Activated CD4-positive, alpha-beta T cell treated with anti-CD3 and anti-CD28 coated beads for 24 hours (primary cell): ENCODE measurements at places on chromosomes 2 and 18.

GRCh38 chr2:45242161-45242741 lies 233.0 kb upstream of the SIX2 start:
- DNase-seq, result no peak

DNA sequence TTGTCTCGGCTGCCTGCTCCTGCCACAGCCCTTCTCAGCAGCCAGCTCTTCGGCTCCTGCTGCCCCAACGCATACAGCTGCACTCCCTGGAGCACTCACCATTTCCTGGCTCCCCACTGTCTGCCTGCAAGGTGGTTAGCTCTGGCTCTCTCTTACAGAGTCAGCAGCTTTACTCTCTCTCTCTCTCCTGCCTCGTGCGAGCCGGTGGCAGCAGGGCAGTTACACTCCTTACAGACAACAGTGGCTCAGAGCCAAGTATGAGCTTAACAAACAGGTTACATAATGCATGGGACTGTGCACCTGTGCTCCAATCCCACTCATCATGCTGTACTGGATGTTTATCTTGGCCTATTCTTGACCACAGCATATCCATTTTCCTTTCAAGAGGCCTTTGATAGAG lies 47.4 kb upstream of the DNAJC10 start:
- DNase-seq, result no peak

DNA sequence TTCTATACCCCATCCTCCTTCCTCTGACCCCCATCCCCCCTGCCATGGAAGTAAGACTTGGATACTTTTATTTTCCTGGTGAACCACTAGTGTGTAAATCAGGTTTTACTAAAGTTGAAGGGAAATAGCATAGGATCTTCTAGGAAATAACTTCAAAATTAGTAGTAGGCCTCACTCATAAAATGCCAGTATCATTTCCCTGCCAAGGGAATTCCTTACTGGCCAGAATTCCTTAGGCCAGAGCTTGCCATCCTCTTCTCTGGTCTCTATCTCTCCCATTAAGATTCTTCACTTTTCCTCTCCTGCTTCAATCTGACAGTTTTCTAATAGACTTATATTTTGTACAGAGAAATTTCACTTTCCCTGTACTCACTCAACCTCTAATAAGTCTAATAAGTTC lies 322.8 kb upstream of the TANK start:
- DNase-seq, result no peak

- no peak for DNase-seq
Measured at GRCh38 chr18:23460285-23461273, 7.5 kb downstream of the RIOK3 start.

DNA sequence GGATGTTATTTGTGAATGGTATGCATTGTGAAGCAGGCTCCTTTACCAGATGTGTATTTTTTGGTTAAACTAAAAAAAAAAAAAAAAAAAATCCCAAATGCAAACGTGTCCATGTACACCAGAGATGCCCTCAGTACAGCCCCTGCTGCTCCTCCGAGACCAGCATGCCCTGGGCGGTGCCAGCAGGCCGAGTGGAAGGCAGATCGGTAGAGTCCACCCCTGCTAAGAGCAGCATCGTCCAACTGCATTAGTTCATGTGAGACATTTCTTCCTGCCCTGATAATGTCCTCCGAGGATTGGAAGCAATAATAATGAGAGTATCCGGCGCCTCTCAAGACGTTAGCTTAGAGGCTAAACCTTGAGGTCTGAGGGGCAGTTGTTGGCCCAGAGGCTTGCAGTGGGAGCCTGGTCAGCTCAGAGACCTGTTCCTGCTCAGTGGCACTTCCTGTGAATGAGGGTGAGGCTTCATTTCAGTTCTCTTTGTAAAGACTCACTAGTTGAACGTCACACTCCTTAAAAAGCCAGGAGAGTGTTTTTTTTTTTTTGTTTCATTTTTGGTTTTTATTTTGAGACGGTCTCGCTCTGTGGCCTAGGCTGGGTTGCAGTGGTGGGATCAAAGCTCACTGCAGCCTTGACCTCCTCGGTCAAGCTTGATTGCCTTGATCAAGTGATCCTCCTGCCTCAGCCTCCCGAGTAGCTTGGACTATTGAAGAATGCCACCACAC lies 5.6 kb downstream of the SLC66A3 start:
- DNase-seq, result no peak

DNA sequence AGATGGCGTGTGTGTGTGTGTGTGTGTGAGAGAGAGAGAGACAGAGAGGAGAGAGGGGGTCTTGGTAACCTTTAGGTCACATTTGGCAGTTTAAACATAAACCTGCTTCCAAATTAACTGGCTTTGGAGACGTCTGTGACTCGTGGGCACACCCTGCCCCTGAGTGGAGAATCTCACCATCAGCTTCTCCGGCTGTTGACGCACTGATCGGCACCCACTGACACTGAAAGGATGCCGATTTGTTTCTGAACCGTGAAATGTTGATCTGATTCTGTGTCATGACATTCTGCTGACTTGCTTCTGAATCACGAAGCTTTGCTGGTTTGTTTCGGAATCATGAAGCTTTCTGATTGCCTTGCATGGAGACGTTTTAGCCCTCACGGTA lies 114.7 kb downstream of the RTP5 start:
- no peak for DNase-seq

GRCh38 chr2:232460171-232460570 lies 4.2 kb downstream of the ALPI start:
- no peak for DNase-seq

GRCh38 chr2:28343184-28343942 lies 49.3 kb upstream of the FOSL2 start:
- no peak for DNase-seq

- peak; percentile 28 for DNase-seq
Measured at GRCh38 chr2:191675807-191676721, 1.9 kb upstream of the NABP1 start.

- DNase-seq, result no peak
Measured at GRCh38 chr2:48508461-48509124, 21.4 kb upstream of the STON1 start.

DNA sequence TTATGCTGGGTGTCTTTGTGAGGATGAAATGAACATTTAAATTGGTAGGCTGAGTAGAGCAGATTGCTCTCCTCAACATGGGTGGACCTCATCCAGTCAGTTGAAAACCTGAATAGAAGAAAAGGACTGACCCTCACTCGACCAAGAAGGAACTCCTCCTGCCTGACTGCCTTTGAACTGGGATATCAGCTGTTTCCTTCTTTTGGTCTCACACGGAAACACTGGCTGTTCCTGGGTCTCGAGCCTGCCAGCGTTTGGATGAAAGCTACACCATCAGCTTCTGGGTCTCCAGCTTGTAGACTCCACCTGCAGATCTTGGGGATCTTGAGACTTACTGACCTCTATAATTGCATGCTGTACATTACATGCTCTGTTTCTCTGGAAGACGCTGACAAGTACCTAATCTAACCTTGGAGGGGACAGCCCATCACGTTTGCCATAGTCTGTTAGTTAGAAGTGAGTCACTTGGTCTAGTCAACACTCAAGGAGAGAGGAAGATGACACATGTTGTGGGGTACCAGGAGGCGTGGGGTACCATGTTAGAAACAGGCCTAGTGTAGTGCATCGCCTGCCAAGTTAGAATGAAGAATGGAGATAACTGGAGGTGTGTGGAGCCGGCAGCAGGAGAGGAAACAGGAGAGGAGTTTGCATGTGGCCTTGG lies 267.0 kb downstream of the MREG start:
- no peak for DNase-seq

DNA sequence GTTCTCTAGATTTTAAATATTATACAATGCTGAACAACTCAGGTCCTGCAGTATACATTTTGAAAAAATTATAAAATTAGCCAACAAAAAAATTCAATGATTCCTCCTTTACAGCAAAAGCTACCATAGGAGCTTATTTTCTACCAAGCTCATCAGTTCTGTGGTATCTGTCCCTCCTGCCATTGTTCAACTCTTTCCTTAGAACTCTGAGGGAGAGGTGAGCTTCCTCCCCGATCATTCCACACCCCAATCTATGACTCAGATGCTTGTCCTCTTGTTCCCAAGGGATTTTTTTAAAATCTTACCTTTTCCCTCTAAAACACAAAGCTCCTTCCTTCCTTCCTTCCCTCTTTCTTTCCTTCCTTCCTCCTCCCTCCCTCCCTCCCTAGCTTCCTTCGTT lies 13.5 kb downstream of the DPP4 start:
- DNase-seq, result no peak

DNA sequence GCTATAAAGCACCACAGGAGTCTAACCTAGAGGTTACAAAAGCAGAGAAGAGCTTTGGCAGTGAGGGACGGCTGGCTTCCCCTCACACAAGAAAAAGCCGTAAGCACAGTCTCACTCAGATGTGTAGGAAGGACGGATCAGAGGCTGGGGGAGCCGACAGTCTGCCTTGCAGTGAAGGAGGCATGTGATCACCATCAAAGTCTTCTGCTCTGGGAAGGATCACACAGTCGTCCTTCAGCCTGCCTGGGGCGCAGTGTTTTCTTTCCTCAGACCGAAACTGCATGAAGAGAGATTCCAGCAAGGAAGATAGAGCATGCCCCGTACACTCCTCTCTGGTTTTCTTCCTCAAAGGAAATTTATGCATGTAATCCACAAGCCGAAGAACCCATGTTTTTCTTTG lies 24.1 kb downstream of the GATA6 start:
- no peak for DNase-seq

DNA sequence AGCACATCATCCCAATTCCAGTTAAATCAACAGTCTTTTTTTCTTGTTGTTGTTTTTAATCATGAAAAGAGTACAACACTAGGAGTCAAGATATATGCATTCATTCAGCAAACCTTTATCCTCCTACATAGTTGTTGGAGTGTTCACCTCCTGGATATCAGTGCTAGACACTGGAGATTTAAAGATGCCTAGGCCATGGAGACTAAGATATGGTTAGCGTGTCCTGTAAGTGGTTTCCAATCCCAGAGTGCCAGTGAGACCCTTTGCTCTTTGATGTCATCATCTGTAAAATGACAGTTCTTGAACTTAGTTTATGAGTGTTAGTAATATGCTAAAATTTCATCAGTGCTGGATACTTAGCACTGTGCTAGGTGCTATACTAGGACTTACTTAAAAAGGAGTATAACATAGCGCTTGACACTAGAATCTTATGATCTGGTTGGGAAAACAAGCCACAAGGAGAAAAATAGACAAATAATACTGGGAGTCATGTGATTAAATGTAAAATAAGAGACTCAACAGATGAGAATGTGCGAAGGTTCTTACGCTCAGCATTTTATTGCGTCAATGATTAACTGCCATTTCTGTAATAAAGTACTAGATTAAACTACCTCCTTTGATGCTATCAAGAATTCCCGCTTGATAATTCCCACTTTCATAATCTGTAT lies 31.5 kb downstream of the BABAM2 start:
- no peak for DNase-seq

- DNase-seq, result no peak
Measured at GRCh38 chr2:16126517-16127275, 186.3 kb downstream of the MYCN start.

DNA sequence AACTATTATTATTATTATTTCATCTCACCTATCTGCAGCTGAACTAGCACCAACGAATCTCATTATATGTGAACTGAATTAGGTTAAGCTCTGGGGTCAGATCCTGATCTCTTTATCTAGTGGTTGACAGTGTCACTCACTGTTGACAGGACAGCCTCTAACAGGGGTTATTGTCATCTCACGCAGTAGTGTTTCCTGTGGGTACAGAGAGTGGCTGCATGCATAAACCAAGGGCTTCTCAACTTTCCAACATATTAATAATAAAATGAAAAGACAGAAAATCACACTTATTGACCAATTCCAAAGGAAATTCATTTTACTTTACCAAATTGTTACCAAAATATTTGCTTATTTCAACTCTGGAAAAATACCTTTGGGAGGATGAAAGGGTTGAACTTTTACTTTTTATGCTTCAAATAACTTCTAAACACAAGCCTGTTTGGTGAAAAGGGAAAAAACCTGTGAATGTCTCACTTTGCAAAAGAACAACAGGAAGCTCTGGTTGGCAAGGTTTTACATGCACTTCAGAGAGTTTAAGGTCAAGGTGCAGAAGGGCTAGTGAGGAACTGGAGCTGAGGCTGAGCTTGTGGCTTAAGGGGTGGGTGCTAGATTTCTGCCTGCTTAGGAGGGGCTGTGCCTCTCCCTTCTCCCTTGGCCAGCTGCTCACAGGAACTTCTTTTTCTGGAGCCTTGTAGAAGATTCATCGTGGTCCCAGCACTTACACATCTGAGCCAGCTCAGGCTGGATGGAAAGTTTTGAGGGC lies 72.6 kb downstream of the CTAGE1 start:
- DNase-seq, result no peak

DNA sequence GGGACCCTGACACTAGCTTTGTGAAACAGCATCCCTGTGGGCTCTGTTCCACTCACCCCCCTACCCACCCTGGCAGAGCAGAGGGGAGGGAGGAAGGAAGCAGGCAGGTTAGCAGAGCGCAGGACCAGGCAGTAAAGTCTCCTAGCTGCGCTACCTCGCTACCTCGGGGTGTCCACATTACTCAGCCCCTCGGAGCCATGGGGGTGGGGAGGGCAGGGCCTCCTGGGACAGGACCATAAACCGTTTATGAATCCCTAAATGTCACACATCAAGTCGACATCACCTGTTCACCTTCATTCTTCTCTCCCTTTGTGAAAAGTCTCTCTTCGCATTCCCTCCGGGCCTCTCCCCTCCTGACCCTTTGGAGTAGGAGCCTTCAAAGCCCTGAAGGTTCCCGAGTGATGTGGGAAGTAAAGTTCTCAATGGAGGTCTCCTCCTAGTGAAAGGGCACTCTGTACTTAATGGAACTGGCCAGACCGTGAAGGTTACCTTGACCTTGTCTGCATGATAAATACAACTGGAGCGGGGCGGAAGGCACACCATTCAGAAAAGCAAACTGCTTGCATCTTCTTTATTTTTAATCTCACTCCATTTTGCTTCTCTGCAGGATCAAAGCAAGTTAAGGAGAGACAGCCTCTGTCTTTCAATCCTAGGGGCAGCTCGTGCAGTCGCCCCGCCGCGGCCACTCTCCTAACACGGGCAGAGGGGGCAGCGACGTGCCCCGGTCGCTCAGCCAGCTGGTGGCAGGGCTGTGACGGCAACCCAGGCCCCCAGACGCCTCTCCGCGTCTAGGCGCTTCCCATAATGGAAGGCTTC lies 23.7 kb upstream of the SMAD7 start:
- DNase-seq, result no peak

DNA sequence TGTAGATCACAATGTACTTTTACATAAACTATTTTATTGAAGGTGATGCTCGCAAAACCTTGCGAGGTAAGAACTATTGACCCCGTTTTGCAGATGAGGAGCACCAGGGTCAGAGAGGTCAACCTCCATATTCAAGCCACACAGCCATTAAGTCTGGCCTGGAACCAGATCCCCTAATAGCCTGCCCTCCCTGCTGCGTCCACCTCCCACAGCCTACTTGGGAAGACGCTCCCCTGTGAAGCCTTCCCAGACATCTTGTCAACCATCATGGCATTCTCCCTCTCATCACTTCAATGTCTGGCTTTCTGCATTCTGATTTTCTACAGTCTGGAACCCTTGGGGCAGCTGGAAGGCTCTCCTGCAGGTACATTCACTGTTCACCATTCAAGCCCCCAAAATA lies 101.0 kb downstream of the TTC32 start:
- no peak for DNase-seq

- DNase-seq, result no peak
Measured at GRCh38 chr2:43343573-43344304, 117.3 kb upstream of the ZFP36L2 start.
